Activated CD4-positive, alpha-beta T cell treated with anti-CD3 and anti-CD28 coated beads, Interleukin-2, amount 50 U/mL, for 1 hour (primary cell): ENCODE measurements at places on chromosomes 7 and 10.
A peak's percentile ranks its signal among the peaks of the same experiment; 100 is the strongest.

DNA sequence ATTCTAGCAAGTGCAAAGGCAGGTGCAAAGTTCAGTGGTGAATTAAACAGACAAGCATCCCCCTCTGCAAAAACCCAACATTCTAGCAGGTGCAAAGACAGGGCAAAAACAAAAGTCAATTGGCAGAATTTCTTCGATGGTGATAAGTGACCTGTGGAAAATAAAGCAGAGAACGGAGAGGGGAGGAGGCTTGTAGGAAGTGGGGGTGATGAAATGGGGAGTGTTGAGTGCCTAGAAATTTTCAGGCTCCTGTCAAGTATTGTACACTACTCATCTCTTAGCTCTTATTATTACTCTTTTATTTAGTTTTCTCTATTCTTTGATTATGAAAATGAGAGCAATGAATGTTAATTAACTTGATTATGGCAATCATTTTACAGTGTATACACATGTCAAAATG lies 2.4 kb upstream of the CD36 start:
- DNase-seq, result no peak

- DNase-seq, result no peak
Measured at GRCh38 chr7:77570330-77571011, 33.4 kb downstream of the PTPN12 start.

- DNase-seq, result no peak
Measured at GRCh38 chr7:147541261-147541660, 1049.3 kb upstream of the C7orf33 start.

DNA sequence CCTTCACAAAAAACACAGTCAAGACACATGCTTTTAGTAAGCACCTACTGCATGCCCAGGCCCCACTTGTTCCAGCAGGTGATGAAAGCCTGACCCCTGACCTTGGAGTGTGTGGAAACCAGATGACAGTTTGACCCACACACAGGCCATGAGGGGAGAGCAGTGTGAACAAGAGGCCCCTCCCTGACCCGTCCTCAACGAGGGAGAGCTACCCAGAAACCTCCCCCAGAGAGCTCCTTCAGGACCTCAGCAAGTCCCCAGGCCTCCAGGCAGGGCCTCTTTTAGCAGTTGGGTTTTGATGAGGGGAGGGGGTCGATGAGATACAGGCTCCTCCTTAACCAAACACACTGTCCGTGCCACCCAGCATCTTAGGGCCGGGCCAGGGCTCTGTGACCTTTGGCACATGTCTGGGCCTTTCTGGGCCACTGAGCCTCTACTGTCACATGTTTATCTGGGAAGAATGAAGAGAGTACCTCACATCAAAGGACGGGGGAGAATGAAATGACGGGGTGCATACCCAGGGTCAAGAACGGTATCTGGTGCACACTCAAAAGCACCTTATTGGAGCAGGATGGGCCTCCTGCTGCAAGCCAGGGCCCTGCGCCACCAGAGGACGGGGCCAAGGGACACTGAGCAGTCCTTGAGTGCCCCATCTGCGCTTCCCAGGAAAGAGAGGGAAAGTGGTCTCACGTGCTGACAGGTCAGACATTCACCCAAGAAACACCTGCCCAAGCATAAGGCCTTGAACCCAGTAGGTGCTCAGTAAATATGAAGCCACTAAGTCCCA lies 202.6 kb upstream of the ZMIZ1 start:
- DNase-seq, result no peak

DNA sequence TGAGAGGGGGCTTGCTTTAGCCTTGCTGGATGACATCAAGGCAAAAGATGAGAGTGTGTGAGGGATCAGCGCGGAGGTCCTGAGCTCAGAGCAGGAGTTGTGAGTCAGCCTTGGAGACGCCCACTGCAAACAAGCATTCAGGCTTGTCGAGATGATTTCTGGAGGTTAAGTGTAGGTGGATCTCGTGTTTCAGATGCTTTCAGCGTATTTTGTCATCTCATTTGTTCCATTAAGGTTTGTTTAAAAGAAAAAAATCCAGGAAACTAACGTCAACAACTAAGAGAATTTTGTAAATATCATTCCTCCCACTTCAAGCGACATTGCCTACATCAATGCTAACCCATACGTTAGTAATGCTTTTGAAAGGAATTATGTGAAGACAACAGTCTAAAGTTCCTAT lies 715.4 kb upstream of the NRP1 start:
- DNase-seq, result no peak

DNA sequence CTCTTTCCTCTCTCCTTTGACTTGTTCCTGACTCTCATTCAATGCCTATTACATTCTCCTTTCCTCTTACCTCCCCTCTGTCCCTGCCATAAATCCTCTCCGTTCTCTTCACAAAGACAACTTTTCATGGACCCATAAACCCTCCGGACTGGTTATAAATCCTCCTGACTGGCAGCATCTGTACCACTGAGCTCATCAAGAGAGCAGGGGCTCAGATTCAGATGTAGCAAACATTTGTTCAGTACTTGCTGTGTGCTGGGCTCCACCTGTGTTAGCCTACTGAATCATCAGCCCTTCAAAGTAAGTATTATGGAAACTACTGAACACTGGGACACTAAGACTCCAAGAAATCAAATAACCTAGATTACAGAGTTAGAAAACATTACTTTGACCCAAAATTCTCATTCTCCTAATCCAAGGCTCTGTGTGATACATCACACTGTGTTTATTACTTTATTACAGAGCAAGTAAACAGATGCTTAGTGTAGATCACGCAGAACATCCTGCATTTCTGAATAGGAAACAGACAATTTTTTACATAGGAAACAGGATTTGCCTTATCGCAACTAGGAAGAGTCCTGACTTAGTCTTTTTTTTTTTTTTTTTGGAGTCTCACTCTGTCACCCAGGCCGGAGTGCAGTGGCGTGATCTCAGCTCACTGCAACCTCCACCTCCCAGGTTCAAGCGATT lies 108.6 kb upstream of the PDE1C start:
- DNase-seq, result no peak

- no peak for DNase-seq
Measured at GRCh38 chr10:1874533-1874932, 137.2 kb upstream of the ADARB2 start.

DNA sequence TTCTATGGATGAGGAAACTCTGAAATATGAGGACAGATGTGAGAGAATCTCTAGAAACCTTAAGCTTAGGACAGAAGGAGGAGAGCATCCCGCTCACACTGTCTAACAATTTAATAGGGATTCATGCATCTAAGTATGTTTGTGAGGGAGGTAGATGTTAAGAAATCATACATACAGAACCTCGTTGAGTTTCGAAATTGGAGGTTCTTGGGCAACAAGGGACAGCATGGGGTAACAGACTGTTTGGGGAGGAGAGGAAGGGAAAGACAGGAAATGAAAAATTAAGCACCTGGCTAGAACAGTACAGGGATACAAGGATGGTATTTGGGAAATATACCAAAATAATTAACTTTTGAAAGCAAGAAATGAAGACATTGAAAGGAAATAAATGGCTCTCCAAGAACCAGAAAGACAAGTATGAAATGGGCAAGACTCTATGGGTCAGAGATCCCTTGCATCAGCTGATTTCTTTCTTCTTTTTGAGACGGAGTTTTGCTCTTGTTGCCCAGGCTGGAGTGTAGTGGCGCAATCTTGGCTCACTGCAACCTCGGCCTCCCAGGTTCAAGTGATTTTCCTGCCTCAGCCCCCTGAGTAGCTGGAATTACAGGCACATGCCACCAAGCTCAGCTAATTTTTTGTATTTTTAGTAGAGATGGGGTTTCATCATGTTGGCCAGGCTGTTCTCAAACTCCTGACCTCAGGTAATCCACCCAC lies 207.9 kb downstream of the CTNNA3 start:
- DNase-seq, result no peak

- no peak for DNase-seq
Measured at GRCh38 chr10:44334621-44335184, 50.2 kb downstream of the CXCL12 start.

GRCh38 chr10:72011468-72011867 lies 47.3 kb downstream of the CHST3 start:
- DNase-seq, result no peak

- DNase-seq, result no peak
Measured at GRCh38 chr10:74922921-74923320, 96.5 kb downstream of the KAT6B start.

- DNase-seq, result no peak
Measured at GRCh38 chr10:93437086-93437945, 44.8 kb downstream of the MYOF start.

- DNase-seq, result no peak
Measured at GRCh38 chr7:109616551-109617069, 1046.9 kb downstream of the DNAJB9 start.

DNA sequence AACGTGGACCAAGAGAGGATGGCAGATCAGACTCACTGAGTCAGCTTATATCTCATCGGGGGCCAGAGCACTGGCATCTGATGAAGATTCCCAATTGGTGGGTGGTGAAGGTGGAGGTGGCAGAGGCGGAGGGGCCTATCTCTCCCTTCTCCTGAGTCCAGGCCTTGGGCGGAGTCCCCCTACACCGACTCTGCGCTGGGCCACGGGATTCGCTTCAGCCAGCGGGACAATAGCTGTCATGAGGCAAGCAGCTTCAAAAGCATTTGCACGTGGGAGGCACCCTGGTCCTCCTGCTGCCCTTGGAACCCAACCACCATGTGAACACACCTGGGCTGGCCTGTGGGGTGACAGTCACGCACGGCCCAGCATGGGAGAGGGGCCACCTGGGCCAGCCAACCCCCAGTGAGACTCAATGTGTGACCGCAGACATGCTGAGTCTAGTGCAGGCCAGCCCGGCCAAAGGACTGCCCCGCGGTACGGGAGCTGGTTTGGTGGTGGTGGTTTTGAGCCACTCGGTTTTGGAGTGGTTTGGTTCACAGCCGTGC lies 466.8 kb upstream of the FOXK1 start:
- DNase-seq, result no peak

DNA sequence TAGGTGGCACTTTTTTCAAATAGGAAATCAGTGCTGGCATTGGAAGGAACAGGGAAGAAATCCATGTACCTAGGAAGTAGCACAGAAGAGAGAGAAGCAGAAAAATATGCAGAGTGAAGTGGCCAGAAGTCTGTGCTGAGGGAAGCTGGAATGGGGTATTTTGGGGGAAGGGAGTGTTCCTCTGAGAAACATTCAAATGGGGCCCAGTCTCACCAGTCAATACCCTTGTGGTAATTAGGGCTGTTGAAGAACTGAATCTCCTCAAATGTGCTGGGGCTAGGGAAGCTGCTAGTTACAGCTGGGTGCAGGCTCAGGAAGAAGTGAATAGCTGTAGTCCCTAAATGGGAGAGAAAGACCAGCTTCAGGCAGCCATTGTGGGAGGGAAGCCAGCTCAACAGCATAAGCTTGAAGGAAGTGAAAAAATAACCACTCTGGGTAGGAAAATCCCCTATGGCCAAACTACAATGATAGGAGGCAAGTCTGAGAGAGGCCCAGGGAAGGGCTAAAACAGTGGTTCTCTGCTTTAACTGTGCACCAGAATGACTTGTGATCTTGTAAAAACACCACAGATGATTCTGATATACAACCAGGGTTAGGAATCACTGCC lies 7.6 kb downstream of the NDST2 start:
- no peak for DNase-seq

- no peak for DNase-seq
Measured at GRCh38 chr7:132065193-132065988, 509.0 kb upstream of the PODXL start.

DNA sequence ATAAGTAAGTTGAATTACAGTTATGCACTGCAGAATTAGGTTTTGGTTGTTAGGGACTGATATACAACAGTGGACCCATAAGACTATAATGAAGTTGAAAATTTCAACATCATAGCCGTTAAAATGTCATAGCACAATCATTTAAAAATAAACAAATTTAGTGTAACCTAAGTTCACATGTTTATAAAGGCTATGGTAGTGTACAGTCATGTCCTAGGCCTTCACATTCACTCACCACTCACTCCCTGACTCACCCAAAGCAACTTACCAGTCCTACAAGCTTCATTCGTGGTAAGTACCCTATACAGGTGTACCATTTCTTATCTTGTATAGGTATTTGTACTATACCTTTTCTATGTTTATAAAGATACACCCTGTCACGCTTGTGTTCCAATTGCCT lies 113.7 kb downstream of the RAB11FIP2 start:
- DNase-seq, result no peak

- no peak for DNase-seq
Measured at GRCh38 chr7:52463341-52463740, 572.1 kb upstream of the POM121L12 start.

DNA sequence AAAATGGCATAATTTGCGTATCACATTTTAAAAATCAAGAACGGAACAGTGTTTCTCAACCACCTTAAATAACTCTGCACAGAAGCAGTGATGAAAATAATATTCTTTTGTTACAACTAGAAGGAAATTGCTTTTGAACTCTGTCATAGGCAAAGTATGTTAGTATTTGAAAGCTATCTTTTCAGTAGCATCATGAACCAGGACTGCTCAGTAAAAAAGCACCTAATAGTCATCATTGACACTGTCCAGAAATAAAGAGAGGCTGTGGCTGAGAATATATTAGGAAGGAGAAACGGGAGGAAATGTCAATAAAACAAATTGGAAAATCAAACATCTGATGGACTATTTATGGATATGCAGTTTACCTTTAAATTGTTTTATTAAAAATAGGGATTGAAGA lies 237.2 kb upstream of the AKR1E2 start:
- DNase-seq, result no peak

- peak; percentile 4 for DNase-seq
Measured at GRCh38 chr10:16521311-16522016, at the start of gene C1QL3. TSS of gene C1QL3 (minus strand) at chr10:16521879. CDS start at chr10:16521065, 814 bp downstream.

GRCh38 chr10:96260014-96260413 lies 11.4 kb downstream of the BLNK start:
- DNase-seq, result no peak

GRCh38 chr10:26381986-26382385 lies 56.2 kb upstream of the APBB1IP start:
- DNase-seq, result no peak

DNA sequence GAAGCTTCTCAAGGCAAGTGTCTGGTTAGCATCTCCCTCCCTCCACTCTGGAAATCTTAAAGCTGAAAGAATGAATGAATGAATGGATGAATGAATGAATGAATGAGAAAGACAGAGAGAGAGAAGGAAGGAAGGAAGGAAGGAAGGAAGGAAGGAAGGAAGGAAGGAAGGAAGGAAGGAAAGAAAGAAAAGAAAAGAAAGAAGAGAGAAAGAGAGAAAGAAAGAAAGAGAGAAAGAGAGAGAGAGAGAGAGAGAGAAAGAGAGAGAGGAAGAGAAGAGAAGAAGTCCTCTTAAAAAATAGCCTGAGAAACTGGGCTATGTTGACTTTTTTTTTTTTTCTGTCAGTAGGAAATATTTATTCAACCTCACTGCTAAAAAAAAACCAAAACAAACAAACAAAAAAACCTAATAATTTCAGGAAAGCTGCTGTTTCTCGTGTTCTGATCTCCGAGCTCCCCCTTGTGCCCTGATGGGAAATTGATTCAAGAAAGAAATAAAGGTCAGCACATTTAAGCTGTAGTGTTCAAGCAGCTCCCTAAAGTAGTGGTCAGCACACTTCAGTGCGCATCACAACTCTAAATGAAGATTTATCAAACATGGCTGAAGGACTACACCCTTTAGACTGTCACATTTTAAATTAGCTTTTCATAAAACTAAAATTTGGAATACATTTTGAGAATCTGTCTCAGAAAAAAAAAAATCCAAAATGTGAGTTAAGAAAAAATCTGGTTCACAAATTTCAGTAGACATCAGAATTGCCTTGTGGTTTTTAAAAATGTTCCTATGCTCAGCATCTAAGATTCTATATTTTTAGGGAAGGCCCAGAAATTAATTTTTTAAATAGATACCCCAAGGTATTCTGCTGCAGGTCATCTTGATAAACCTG lies 154.3 kb downstream of the ELAPOR2 start:
- DNase-seq, result no peak
